Effector memory CD4-positive, alpha-beta T cell (primary cell): ENCODE measurements at places on chromosomes 5 and 9.

- H3K36me3 ChIP-seq = no peaks in the 10 kb centered on the region
- DNase-seq = no peak
- no peak overlapping the region for H3K4me3 ChIP-seq
- H3K4me1 ChIP-seq = no peaks in the 10 kb centered on the region
- H3K27ac ChIP-seq = no peak overlapping the region
Observed at GRCh38 chr9:91066042-91066415, 264.4 kb downstream of the SYK start.

DNA sequence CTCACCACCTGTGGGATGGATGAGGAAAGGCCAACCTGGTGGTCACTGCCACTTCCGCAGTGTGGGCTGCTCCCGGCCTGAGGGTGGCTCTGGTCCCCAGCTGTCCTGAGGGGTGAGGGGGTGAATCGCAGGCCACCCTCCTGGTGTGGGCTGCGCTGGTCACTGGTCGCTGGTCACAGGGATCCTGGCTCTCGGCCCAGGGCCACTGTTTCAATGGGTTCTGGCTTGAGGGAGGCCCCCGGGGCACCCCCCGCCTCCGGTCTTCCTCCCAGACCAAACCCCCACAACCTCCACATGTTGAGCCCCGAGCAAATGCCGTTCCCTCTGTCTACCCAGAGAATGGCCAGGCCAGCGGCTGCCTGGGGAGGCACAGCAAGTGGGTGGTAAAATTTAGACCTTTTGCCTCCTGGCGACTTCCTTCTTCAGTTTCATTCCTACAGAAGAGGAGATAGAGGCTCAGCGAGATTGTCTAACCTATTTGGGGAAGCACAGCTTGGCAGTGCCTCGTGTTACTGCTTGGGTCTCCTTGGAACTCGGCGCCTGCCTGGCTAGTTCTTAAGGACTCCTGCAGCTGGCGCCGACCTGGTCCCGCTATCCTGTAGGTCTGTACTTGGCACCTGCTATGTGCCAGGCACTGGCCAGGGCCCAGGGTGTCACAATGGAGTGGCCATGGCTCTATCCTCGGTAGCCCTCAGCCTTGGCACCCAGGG lies 48.2 kb downstream of the RXRA start:
- DNase-seq = no peak
- H3K36me3 ChIP-seq = no peaks in the 10 kb centered on the region
- H3K27me3 ChIP-seq = no peaks in the 10 kb centered on the region
- H3K4me1 ChIP-seq = no peaks in the 10 kb centered on the region
- H3K4me3 ChIP-seq = no peak overlapping the region

GRCh38 chr9:33438926-33439680 lies 8.3 kb downstream of the AQP3 start:
- no peak for DNase-seq
- H3K36me3 ChIP-seq = peaks cover 31% of the 10 kb centered on the region
- H3K27ac ChIP-seq = no peak overlapping the region
- H3K4me3 ChIP-seq = no peak overlapping the region
- peaks cover 7% of the 10 kb centered on the region for H3K4me1 ChIP-seq

DNA sequence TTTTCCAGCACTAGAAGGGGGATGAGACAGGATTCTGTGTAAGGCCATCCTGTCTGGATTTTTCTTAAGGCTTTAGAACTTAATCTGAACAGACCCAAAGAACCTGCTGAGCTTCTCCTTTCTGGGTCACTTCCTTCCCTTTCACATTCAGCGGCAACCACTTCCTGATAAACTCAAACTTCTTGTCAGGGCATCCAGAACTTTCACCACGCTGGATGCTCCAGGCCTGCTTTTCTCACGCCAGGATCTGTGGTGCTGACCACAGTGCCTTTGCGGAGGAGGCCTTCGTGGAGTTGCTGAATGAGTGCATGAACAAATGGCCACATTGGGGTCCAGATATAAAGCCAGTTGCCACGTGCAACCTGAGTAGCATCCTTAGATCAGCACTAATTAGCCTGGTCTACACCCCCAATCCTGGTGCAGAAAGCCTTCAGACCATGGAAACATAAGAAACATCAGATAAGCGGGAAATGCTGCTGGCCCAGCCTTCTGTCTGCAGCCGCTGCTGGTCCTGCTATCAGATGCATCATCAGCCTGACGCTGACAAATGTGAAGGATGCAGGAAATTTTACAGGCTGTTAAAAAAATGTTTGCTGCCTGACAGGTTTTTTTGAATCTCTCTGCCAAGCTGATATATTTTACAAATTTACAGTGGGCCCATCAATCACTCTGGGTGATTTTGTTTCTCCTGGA lies 75.3 kb upstream of the BARHL1 start:
- no peak overlapping the region for H3K4me3 ChIP-seq
- H3K27me3 ChIP-seq = no peaks in the 10 kb centered on the region
- DNase-seq = no peak
- H3K27ac ChIP-seq = no peak overlapping the region
- peaks cover 13% of the 10 kb centered on the region for H3K4me1 ChIP-seq

DNA sequence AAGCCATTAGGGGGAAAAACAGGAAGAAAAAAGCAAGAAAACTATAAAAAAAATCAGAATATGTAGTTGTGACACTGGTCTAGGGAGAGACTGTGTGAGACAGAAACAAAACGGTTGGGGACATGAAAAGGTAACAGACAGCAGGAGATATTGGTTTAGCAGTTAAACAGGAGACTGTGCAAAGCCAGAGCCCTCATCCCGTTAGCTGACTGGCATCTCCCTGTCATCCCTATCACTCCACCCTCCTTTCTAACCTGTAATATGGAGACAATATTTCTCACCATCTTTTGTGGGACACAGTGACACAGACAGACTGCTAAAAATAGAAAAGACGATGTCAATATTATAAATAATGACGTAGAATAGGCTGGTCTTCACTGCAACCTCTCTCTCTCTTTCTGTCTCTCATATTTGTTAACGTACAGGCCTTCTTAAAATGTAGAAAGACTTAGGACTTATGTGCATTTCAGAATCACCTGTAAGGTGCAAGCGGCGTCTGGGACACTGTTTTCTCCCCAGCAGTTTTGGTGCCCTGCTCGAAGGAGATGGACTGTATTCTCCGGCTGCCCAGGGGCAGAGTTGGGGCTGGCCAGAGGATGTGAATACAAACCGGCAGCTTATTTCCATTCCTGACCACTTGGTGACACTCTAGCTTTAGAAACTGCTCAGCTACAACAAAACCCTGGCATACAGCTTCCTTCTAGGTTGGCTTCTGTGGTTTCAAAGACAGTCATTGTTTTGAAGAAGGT lies 190.6 kb downstream of the MAT2B start:
- no peaks in the 10 kb centered on the region for H3K36me3 ChIP-seq
- no peak for DNase-seq
- no peak overlapping the region for H3K4me3 ChIP-seq
- H3K27me3 ChIP-seq = no peaks in the 10 kb centered on the region

DNA sequence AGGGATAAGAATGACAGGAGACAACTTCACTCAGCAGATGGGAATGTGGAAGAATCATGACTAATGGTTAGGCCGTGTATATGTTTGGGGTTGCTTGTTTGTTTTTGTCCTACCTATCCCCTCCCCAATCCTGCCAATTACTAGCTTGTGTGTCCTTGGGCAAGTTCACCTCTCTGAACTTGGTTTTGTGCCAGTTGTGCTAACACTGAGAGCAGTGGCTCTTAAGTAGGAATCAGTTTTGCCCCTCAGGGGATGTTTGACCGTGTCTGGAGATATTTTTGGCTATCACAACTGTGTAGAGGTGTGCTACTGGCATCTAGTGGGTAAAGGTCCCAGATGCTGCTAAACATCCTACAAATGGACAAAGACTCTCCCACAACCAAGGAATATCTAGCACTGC lies 287.0 kb downstream of the DMRT2 start:
- H3K27ac ChIP-seq = no peak overlapping the region
- H3K4me3 ChIP-seq = no peak overlapping the region
- H3K4me1 ChIP-seq = no peaks in the 10 kb centered on the region
- H3K27me3 ChIP-seq = no peaks in the 10 kb centered on the region

DNA sequence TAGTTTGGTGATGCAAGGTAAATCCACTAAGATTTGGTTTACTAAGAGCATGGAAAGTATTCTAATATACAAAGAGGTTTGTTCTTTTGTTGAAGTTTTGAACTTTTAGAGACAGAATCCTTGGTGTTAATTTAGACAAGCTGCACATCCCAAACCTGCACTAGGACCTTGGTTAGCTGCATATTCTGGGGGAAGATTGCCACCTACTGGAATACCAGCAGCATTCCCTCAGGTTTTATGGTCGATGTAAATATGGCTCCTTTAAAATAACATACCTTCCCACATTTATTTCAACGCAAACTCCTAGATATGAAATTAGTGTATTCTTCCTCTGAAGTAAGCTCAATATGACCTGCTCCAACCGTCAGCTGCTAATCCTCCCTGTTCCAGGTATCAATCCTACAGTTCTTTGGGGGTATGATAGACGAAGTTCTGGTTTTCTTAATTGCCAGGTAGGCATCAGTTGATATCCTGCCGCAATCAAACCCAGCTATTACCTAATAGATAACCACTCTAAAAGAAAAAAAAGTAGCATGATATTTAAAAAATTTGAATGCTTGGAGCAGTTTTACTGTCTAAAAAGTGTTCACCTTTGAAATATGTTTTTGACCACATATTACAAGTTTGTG lies 624.1 kb downstream of the ISL1 start:
- no peaks in the 10 kb centered on the region for H3K36me3 ChIP-seq
- H3K4me1 ChIP-seq = no peaks in the 10 kb centered on the region
- no peak overlapping the region for H3K4me3 ChIP-seq
- no peaks in the 10 kb centered on the region for H3K27me3 ChIP-seq
- H3K27ac ChIP-seq = no peak overlapping the region

- no peak overlapping the region for H3K27ac ChIP-seq
- no peaks in the 10 kb centered on the region for H3K4me1 ChIP-seq
- H3K27me3 ChIP-seq = no peaks in the 10 kb centered on the region
- DNase-seq = no peak
- H3K36me3 ChIP-seq = no peaks in the 10 kb centered on the region
Observed at GRCh38 chr9:101480386-101480785, 44.8 kb upstream of the ALDOB start.

- DNase-seq = no peak
- no peaks in the 10 kb centered on the region for H3K27me3 ChIP-seq
- H3K36me3 ChIP-seq = no peaks in the 10 kb centered on the region
Observed at GRCh38 chr9:117725426-117725887, 21.3 kb downstream of the TLR4 start.

GRCh38 chr5:158886086-158886485 lies 213.6 kb downstream of the EBF1 start:
- no peaks in the 10 kb centered on the region for H3K36me3 ChIP-seq
- H3K4me3 ChIP-seq = no peak overlapping the region
- no peak overlapping the region for H3K27ac ChIP-seq
- no peaks in the 10 kb centered on the region for H3K4me1 ChIP-seq
- DNase-seq = no peak
- H3K27me3 ChIP-seq = no peaks in the 10 kb centered on the region

- no peaks in the 10 kb centered on the region for H3K4me1 ChIP-seq
- no peak overlapping the region for H3K4me3 ChIP-seq
- DNase-seq = no peak
Observed at GRCh38 chr9:37978983-37979382, 75.1 kb upstream of the SLC25A51 start.

DNA sequence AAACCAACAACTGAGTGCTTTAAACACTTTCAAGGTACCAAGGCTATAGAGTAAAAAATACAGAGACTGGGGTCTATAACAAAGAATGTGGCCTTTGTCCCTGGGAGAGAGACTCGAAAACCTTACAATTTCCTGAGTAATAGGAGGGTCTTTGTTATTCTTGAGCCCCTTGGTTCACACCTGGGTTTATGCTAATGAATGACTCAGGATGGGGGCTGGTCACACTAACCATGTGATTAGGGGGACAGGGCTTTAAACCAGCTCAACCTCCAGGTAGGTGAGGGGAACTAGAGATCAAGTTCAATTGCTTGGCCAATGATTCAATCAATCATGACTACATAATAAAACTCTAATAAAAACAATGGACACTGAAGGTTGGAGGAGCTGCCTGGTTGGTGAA lies 50.2 kb downstream of the PLPP1 start:
- H3K4me1 ChIP-seq = no peaks in the 10 kb centered on the region
- H3K27ac ChIP-seq = no peak overlapping the region
- DNase-seq = no peak
- H3K4me3 ChIP-seq = no peak overlapping the region

- no peak for DNase-seq
- H3K27ac ChIP-seq = no peak overlapping the region
- H3K27me3 ChIP-seq = no peaks in the 10 kb centered on the region
- H3K4me1 ChIP-seq = no peaks in the 10 kb centered on the region
- no peak overlapping the region for H3K4me3 ChIP-seq
- no peaks in the 10 kb centered on the region for H3K36me3 ChIP-seq
Observed at GRCh38 chr9:35203528-35203927, 41.7 kb downstream of the UNC13B start.

- no peaks in the 10 kb centered on the region for H3K36me3 ChIP-seq
- H3K4me3 ChIP-seq = no peak overlapping the region
- H3K27me3 ChIP-seq = no peaks in the 10 kb centered on the region
Observed at GRCh38 chr5:53298841-53299240, 181.6 kb upstream of the FST start.

GRCh38 chr5:157677931-157678330 lies 6.6 kb downstream of the C5orf52 start:
- DNase-seq = no peak
- H3K4me3 ChIP-seq = no peak overlapping the region
- no peaks in the 10 kb centered on the region for H3K4me1 ChIP-seq
- H3K27me3 ChIP-seq = no peaks in the 10 kb centered on the region
- no peaks in the 10 kb centered on the region for H3K36me3 ChIP-seq
- H3K27ac ChIP-seq = no peak overlapping the region

DNA sequence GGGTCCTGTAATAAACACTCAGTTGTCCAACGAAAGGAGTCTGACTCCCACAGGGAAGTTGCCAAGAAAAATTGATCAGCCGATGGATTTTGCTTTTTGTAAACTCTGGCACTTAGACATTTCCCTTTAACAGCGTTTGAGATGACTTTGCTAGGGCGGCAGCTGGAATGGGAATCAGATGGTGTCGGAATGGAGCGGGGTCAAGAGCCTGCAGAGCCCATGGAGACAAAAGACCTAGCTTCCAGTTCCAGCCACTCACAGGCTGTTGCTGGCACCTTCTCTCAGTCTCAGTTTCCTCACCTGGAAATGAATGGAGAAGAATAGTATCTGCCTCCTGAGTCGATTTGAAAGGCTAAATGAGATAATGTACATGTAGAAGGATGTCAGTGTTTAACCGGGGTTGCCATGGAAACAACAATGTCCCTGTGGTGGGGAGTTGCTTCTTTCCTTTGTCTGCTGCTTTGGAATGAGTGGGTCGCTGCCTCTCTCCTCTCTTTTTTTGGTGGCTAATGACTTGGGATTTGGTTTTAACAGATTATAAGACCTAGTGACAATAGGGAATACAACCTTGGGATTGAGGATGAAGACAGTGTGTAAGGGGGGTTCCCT lies 137.4 kb downstream of the GAS1 start:
- H3K27ac ChIP-seq = no peak overlapping the region
- no peak overlapping the region for H3K4me3 ChIP-seq
- no peaks in the 10 kb centered on the region for H3K27me3 ChIP-seq
- H3K36me3 ChIP-seq = no peaks in the 10 kb centered on the region

GRCh38 chr5:61023131-61023530 lies 78.1 kb downstream of the NDUFAF2 start:
- H3K4me1 ChIP-seq = no peaks in the 10 kb centered on the region
- DNase-seq = no peak
- H3K27me3 ChIP-seq = no peaks in the 10 kb centered on the region
- H3K4me3 ChIP-seq = no peak overlapping the region
- H3K36me3 ChIP-seq = no peaks in the 10 kb centered on the region
